ENCODE measurements at places on chromosomes 1 and 21.

DNA sequence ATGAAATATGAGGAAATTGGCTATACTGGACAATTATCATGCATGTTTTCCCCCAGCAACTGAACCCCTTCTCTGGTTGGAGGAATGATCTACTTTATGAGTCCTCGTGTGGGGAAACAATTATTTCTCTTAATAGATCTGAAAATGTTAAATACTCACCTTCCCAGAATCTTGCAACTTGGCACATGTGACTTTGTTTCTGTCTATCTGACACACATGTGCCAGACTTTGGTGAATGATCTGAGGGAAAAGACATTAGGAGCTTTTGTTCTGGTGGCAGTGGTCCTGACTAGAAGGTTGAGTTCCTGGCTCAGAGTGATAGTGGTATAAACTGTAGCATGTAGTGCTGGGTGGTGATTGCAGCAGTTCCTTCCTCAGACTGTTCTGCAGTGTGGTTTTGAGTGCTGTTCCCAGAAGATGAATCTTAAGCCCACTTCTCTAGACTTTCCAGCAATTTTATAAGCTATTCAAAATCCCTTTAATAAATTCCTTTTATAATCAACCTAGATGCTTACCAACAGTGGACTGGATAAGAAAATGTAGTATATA is 59.3 kb upstream of the B3GALNT2 start:
- no peak for DNase-seq

- no peak for DNase-seq
Observed at GRCh38 chr21:44846485-44847260, 26.8 kb downstream of the PTTG1IP start.

DNA sequence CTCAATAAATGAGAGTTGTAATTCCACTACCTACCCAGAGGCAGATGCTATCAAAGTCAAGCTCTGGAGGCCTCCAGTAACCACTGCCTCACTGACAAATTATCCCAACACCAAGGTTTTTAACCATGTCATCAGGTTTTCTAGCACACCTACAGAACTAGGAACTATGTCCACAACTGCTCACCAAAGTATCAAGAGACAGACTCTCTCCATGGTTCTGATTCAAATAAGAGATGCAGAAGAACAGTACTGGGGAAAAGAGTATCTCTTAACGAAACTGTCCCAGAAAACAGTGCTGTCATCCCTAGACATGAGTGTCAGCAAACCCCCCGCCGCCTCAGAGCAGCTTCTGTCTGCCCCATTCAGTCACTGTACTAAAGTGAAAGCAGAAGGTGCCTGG is 301.7 kb downstream of the OMA1 start:
- DNase-seq, result no peak

- DNase-seq, result no peak
Observed at GRCh38 chr1:61447968-61448430, 276.9 kb downstream of the TM2D1 start.

DNA sequence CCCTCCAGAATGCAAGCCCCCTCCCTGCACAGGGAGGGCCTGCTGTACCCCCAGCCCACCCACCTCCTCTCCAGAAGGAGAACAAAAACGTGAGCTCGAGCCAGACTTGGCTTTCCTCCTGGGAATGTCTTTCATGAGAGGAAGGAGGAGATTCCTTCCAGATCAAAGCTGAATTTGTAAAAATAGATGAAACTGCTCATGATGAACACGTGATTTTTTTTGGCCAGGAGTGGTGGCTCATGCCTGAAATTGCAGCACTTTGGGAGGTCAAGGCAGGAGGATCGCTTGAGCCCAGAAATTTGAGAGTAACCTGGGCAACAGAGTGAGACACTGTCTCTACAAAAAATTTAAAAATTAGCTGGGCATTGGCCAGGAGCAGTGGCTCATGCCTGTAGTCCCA is 21.8 kb downstream of the GPR157 start:
- DNase-seq, result no peak

DNA sequence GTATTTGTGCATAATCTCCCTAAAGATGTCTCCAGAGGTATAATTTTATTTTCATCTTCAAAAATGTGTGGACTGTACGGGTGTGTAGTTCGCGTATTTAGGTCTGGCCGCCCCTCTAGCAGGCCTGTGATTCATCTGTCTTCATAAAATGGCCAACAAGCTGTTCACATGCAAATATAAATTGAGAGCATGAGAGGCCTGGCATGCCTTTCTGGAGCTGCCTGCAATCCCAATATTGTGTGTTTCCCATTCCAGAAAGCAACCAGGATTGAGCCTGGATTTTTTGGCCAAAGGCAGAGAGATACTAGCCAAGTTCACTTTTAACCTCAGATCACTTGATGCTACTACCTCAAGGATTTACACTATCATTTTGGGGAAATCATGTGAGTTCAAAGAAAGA is 197.2 kb downstream of the NFIA start:
- DNase-seq, result no peak

DNA sequence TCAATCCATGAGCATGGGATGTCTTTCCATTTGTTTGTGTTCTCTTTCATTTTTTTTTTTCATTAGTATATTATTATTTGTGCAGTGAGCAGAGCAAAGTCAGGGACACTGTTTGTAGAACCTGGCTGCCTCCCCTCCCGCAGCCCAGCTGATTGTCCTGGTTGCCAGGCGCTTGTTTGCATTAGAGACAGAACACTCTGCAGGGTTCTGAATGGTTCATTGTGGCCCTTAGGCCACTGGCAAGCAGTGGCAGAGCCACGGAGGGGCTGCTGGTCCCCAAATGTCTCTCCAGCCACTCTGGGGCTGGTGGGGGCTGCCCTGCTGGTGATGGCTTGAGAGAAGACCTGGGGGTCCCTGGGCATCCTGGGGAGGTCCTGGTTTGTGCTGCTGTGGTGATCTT is 29.0 kb downstream of the ETS2 start:
- no peak for DNase-seq

- DNase-seq, result no peak
Observed at GRCh38 chr1:116359060-116359830, 13.8 kb upstream of the ATP1A1 start.

DNA sequence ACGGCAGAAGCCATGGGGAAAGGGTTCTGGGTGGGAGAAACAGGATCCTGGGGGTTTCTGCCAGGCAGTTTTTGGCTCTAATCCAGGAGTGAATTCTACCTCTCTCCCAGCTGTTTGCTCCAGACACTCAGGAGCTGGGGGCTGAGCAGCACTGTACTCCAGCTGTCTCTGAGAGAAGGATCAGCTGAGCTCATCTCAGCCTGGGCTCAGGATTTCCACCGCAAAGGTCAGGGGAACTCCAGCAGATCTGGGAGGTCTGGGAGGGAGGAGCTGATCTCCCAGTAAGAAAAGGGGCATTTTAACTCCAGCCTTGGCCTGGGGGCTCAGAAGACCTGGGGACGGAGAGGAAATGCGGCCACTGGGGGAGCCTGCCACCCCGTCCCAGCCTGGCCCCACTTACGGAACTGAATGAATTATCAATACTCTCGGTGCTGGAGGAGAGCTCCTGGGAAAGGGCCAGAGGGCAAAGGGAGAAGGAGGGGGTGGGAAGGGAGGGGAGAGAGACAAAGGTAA is 17.3 kb downstream of the PI4KB start:
- DNase-seq, result no peak

- no peak for DNase-seq
Observed at GRCh38 chr1:203114202-203114601, 13.3 kb upstream of the ADORA1 start.

GRCh38 chr1:53568540-53568939 is 109.3 kb downstream of the DMRTB1 start:
- DNase-seq, result no peak

Data from SHP77 treated with DMSO at 0.1 percent for 48 hours (cell line).